Smooth muscle cell of the pulmonary artery (primary cell): ENCODE measurements at places on chromosomes 1 and 21. TPM values are rescaled to one million over a fixed set of nuclear protein-coding genes. Genes with fewer than 3 reads are reported as not detected.

Gene FBLIM1
- total RNA-seq = 121 and 208 TPM in 2 replicates

Gene CRP
- total RNA-seq = not detected in 2 replicates

Gene ERICH3
- not detected in 2 replicates for total RNA-seq

Gene RGL1
- total RNA-seq = 26.5 and 36.4 TPM in 2 replicates

Gene KRTAP12-4
- not detected in 2 replicates for total RNA-seq

Gene HMCN1
- total RNA-seq = 151 and 193 TPM in 2 replicates

Gene FNDC5
- total RNA-seq = 1.2 and 1.4 TPM in 2 replicates

Gene DNM3
- total RNA-seq = 0.76 and 0.78 TPM in 2 replicates

Gene ANKRD35
- 1.8 and 2.5 TPM in 2 replicates for total RNA-seq

Gene ILDR2
- 0.13 TPM in 1 of 2 replicates, not detected in the other for total RNA-seq

Gene GFI1
- total RNA-seq = 0.07 and 0.17 TPM in 2 replicates

Gene LAMC1
- total RNA-seq = 853 and 1,718 TPM in 2 replicates

Gene GPX7
- 13.3 and 14.6 TPM in 2 replicates for total RNA-seq
